ENCODE measurements at places on chromosomes 5 and 9. TPM values are rescaled to one million over a fixed set of nuclear protein-coding genes. Genes with fewer than 3 reads are reported as not detected.

MRPL36 gene
- total RNA-seq: 29.2 TPM

HRH2 gene
- 2.1 TPM for total RNA-seq

CTXN3 gene
- not detected for total RNA-seq

FAM221B gene
- total RNA-seq: not detected

ANKRD20A1 gene
- 0.70 TPM for total RNA-seq

DMRT2 gene
- total RNA-seq: not detected

PCDHA4 gene
- 0.09 TPM for total RNA-seq

CAMK2A gene
- total RNA-seq: not detected
